ENCODE measurements at places on chromosomes 2 and 18.

GRCh38 chr18:57436191-57436964 lies 1.2 kb downstream of the ONECUT2 start:
- DNase-seq, result peak; percentile 77

DNA sequence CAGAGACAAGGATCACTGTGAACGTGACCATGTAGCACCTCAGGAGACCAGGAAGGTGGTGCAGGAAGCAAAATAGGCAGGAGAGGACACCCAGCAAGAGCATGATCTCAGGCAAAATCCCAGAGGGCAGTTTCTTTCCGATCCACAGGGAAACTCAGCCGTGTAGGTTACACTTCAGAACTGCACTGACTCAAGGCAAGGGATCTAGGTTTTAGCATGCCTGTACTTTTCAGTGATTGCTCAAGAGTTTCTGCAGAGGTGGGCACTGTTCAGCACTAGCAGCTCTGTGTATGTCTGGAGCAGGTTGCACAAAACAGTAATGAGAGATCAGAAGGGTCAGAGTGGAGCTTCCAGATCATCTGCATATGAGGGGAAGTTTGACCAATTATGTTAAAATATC lies 116.7 kb upstream of the RNF152 start:
- no peak for DNase-seq

DNA sequence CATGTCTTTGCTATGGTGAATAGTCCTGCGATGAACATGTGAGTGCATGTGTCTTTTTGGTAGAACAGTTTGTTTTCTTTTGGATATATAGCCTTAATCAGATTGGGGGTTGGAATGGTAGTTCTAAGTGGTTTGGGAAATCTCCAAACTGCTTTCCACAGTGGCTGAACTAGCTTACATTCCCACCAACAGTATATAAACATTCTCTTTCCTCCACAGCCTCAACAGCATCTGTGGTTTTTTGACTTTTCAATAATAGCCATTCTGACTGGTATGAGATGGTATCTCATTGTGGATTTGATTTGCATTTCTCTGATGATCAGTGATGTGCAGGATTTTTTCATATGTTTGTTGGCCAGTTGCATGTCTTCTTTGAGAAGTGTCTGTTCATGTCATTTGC lies 112.2 kb upstream of the SESTD1 start:
- no peak for DNase-seq

DNA sequence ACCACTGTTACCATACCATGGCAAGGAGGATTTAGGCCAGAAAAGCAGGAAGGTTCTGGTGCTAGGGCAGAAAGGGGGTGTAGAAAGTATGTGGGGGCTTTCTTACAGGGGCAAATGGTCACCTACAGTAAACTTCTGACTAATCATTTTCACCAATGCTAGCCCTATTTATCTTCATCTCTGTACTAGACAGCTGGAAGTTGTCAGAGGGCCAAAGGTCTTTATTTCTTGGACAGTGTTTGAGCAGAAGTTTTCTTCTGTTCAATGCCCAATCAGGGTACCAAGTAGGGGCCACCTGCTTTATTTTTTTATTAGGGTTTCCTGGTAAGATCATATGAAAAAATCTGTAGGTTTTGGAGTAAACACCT lies 37.6 kb downstream of the MAP4K4 start:
- no peak for DNase-seq

DNA sequence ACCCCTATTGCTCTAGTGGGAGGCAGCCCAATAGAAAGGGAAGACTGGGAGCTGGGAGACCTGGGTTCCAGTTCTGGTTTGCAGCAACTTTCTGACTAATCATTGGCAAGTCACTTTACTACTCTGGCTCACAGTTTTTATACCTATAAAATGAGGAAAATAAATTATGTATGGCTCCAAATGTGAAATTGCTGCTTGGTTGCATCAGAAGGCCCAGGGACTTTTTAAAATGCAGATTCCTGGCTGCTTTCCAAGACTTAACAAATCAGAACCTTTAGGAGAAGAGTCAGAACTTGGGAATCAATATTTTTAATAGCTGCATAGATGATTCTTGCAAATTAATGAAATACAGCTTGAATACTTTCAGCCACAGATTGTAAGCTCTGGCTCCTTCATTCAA lies 943.9 kb downstream of the EPHA4 start:
- no peak for DNase-seq

GRCh38 chr2:24365051-24365450 lies 4.7 kb upstream of the ITSN2 start:
- DNase-seq, result no peak

DNA sequence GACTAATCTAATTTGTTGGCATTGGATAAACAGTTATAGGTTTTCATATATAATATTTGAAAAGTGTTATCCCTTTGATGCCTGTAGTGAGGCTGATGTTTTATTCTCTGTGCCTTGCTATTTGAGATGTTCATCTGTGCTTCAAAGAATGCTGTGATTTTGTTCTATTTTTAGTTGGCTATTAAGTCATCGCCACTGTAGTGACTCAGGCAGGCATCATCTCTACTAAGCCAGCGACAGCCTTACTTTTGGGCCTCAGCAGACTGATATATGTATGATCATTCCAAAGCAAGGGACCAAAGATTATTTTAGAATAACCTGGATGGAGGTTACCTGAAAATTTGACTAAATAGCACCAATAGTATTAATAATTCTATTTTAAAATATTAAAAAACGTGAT lies 1674.5 kb upstream of the NXPH2 start:
- no peak for DNase-seq

DNA sequence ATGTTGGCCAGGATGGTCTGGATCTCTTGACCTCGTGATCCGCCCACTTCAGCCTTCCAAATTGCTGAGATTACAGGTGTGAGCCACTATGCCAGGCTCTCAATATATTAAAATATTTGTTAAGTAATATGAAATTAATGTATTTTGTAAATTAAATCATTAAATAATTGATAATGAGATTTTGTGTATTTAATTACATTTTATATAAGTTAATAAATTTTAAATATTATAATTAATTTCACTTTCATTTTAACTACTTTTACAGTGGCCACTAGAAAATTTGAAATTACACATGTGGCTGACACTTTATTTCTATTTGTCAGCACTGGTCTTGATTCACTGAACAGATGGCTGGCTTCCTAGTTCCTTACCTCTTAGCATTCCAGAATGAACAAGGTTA lies 102.6 kb downstream of the DPP10 start:
- no peak for DNase-seq

DNA sequence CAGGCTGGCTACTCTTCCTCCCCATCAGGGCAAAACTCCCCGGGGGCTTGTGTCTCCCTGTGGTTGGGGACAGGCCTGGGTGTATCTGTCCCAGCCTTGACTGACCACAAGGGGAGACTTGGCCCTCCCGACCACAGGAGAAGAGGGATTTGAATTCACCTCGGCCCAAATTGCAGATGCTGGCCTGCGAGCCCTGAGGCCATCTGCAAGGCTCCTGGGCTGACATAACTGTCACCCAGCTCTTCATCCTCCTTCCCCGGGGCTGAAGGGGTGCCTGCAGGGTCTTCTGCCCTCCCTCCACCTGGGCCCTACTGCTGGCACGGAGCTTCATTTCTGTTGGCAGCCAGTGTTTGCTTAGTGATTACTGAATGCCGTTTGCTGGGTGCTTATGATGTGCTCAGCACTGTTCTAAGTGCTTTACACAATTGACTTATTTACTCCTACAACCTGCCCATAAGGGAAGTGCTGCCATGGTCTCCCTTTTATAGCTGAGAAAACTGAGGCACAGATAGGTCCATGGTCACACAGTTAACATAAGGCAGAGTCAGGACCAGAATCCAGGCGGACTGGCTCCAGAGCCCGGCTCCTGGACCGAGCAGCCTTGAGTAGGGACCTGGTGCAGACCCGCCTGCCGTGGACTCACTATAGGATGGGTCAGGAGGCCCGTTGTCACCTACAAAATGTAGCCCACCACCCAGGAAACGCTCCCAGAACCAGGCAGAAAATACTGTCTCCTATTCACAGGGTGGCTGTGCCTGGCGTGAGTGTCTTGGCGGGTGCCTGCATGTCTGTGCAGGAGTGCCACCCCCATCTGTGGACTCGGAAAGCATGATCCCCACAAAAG lies 18.9 kb downstream of the STEAP3 start:
- DNase-seq, result peak; percentile 62

- peak; percentile 3 for DNase-seq
Measured at GRCh38 chr2:180978903-180979748, 1.3 kb upstream of the UBE2E3 start.

DNA sequence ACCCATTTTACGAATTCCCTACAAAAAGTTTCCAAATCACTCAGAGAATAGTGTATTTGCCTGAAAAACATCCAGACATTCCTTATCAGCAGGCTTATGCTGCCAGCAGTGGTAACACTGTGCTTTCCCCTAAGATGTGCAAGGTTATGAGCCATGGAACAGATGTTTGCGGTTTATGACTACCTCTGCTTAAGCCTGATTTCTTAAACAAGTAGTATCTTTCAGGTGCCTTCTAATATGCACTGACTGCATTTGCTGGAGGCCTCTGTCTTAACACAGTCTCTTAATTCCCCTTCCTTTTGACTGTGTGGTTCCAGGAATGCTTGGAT lies 54.8 kb downstream of the CDC42EP3 start:
- no peak for DNase-seq

DNA sequence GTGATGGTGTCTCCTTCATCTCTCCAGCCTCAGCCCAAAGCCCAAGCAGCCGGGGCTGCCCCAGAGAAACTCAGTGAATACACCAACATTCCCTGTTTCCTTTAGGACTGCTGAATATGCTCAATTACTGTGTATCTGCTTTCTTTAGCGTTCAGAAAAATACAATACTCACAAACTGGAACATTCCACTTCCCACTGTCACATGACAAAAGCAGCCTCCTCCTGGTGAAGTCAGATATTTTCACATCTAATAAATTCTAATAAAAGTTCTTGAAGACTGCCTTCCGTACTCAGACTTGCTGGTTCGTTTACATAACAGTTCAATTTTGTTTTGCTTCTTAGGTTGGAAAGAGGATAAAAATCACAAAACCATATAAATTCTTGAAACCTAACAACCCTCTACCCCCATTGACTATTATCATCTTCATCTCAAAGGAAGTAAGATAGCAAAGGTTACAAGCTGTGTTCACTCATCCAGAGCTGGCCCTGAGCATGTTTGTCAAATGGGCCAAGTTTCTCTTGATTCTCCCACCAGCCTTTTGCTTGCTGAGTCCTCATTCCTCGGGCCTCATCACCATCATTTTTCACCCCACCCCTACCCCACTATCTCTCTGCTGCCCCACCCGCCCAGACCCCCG lies 190.8 kb upstream of the HNRNPA3 start:
- no peak for DNase-seq

DNA sequence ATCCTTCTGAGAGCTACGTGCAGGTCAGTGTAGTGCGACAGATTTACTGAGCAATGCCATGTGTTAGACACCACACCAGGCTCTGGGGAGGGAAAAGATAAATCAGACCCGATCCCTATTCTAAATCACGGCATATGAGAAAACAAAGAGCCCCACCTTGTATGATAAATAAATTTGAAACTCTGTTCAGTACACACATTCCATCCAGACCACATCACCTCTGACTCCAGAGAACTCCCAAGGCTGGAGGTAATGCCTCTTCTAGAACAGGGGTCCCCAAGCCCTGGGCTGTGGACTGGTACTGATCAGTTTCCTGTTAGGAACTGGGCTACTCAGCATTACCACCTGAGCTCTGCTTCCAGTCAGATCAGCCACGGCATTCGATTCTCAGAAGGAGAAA lies 77.3 kb downstream of the QPCT start:
- no peak for DNase-seq

GRCh38 chr2:83696838-83697237 lies 762.2 kb downstream of the SUCLG1 start:
- DNase-seq, result no peak

DNA sequence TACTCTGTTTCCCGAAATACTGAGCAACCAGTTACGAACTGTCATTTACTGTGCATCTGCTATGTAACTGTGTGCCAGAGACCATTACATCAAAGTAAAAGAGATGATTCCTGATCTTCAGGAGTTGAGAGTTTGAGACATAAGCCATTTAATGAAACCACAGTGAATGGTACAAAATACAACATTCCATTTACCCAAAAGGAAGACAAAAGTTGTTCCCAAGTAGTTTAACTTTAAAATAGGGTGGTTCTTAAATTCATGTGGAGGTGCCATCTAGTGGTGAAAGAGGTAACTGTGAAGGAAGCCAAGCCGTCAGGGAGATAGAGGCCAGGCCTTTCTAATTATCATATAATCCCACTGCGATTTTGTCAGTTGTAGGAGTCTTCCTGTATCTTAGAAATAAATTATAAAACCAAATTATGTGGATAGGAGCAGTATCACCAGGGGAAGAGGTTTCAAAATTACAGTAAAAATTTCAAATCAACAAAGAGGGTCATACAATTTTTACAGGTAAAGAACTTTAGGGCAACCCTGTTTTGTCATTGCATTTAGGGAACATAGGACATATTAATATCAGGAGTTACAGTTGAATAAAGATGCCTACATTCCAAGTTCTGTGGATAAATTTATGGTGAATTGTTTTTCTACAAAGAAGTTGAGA lies 67.7 kb downstream of the EPAS1 start:
- peak; percentile 53 for DNase-seq

DNA sequence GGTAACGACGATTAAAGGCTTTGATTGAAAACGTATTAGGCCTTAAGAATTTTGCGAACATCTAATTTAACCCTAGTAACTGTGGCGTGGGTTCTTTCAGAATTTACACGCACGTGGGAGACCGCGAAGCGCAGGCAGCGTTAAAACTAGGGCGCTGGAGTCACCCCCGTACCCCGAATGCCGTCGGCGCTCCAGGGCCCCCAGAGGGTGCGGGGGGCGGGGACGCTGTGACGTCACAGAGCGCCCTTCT lies 673 bp upstream of the SMCHD1 start:
- DNase-seq, result peak; percentile 78

DNA sequence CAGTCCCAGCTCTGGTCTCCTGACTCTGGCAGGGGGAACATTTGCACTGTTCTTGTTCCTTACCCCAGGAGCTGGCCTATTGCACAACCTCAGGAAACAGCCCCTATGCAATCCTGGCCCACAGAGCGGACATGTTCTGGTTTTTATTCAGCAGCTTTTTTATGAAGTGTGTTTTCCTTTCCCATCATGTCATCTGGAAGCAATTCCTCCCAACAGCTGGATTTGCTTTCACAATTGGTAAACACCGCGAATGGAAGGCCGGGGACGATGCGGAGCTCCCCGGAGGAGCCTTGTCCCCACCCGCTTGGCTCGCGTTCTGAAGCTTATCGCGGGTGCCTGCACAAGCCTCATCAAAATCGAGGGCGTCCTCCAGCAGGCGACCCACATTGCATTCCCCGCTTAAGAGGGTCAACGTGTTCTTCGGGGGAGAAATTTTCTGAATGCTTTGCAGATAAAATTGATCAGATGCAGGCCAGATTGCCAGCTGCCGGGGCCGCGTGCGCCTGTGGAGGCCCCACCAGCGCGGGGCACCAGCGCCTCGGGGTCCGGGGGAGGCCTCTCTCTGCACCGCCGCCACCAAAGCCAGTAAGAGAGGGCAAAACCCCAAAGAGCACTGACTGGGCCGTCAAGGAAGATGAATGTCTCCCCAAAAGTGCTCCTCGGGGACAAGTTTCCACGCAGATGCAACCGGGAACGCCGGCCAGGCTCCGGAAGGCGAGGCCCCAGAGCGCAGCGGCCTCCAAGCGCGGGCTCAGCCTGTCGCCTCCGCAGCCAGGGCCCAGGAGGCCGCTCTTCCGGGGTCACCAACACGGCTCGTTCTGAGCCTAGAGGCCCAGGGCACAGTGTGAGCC lies 60.3 kb upstream of the SP3 start:
- no peak for DNase-seq
